ENCODE measurements at places on chromosomes 11 and 22.
A peak's percentile ranks its signal among the peaks of the same experiment; 100 is the strongest.

DNA sequence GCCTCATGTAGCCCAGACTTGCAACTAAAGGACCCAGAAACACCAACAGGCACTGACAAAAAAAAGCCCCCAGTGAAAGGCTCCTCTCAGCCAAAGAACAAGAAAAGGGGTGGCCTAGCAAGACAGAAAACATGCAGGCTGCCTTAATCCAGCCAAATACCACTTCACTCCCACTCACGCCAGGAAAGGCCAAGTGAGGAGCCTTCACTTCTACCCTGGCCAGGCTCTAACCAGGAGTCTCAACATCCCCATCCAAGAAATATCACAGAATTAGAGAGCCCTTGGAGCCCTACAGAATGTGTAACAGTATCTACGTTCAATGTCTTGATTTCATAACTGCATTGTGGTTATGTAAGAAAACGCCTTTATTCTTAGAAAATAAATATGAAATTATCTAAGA lies 149.0 kb downstream of the APOL5 start:
- no peak for DNase-seq

- no peak for DNase-seq
Observed at GRCh38 chr11:57781529-57781943, 19.9 kb downstream of the CTNND1 start.

GRCh38 chr11:35148163-35148837 lies 9.3 kb downstream of the CD44 start:
- peak; percentile 63 for DNase-seq

- DNase-seq, result no peak
Observed at GRCh38 chr11:44033411-44033850, 14.3 kb upstream of the ACCSL start.

DNA sequence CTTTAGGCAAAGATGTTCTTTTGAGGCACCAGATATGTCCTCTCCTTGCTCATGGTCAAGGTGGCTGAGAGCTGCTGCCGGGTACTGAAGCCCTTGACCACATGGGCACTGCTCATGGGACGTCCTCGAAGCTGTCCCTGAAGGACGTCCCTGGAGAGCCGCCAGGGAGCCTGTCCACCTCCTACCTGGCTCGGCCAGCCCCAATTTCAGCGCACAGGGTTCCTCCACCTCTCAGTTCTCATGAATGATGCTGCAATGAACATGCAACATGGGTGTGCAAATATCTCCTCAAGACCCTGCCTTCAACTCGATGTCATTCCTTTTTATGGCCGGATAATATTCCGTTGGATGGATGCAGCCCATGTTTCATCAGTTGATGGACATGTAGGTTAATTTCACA lies 24.4 kb upstream of the TOLLIP start:
- DNase-seq, result no peak

DNA sequence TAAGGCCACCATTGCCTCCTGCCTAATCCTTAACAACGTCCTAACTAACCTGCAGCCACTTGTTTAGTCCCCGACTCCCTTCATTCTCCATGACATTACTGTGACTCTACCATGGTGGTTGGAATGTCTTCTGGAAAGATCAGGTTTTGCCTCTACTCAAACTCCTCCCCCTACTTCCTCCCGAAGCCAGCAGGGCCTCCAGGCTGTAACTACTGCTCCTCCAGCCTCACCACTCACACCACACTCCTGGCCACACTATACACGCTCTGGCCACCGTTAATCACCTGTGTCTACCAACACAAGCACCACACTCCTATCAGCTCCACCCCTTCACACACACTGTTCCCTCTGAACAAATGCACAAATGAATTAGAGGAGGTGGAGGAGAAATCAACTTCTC lies 69.2 kb downstream of the PACSIN2 start:
- DNase-seq, result no peak

DNA sequence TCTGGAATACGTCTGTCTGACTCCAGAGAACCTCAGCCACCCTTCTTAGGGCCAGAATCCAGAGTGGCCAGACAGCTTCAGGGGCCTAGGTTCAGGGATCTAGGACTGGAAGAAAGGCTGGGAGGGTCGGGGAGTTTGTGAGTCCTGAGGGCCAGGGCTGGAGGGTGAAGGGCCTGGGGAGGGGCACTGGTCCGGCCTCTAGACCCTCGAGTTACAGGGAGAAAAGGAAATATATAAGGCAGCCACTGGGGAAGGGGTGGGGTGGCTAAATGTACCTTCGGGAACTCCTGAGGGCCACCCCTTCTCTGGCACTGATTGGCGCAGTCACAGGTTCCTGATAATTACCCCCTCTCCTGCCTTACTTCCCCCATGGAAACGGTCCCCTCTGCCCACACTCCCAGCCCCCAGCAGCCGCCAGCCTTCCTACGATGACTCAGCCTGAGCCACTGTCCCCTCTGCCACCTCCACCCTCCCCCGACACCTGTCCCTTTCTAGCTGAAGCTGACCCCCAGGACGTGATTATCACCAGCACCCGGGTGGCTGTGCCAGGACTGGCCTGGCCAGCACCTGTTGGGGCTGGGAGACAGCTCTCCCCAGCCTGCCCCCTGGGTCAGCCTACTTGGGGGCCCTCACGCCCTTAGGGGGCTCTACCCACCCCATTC lies 26.4 kb downstream of the MB start:
- no peak for DNase-seq

GRCh38 chr11:79493555-79494171 lies 52.8 kb upstream of the TENM4 start:
- DNase-seq, result peak; percentile 45

- no peak for DNase-seq
Observed at GRCh38 chr22:28885939-28886338, 2.6 kb downstream of the ZNRF3 start.

DNA sequence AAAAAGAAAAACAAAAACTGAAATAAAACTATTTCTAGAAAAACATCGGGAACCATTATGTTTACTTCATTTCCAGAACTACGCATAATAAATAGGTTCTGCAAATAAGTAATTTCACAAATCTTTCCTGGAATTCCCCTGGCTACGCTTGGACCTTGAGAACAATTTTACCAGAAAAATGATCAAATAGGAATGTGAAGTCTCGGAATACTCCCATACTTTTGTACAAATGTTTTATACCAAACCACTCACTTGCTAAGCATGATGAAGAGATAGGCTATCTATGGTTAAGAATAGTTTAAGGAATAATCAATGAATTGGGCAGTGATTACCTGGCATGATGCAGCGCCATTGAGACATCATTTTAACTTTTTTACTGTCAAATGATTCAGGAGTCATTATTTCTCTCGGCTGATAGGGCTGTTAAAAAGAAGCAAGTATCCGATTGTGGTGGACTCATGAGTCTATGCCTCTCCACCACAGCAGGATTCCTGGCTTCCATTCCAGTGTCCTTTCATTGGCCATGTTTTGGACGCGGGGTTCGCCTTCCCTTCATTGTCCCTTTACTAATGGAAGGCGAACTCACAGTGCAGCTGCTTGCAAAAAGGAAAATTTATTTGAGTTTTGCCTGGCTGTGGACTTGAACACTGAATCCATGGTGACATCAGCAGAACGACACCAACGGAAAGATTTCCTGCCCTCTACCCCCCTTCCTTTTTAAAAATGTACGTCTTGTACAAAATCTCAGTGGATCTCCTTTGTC lies 39.9 kb upstream of the BLID start:
- DNase-seq, result no peak

DNA sequence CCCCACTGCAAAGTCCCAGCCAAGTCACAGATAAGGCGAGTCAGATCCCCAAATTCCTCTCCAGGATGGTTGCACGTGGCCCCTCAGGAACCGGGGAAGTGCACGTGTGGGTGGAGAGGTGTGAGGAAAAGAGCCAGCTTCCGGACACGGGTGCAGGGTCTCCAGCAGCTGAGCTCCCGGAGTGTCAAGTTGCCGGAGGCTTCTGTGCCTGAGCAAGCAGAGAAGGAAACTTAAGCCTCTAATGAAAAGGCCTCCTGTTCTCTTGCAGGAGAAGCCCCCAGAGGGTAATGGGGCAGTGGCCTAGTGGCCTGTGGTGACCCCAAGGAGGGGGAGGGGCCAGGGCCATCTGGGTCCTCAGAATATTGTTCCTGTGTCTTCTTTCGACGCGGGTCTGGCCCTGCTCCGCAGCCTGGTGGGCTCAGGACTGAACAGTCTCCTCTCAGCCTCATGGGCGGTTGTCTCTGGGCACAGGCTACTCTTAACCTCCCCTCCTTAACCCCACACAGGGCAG lies 147.9 kb downstream of the FEZ1 start:
- no peak for DNase-seq

DNA sequence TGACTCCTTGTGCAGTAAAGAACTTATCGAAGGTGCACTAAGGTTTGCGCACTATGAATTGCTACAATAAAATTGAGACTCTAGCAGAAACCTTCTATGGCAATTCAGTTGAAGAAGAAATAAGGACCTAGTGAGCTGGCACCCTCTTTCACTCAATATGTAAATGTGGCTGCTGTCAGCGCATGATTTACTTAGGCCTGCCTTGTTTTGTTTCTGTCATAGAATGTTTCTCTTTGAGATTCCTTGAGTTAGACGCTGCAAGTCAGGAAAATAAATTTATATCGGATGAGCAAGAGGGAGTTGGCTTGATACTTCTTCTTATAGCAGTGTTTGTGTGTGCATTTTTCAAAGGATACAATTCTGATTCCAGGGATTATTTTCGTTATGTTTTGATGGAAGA lies 322.1 kb downstream of the BLID start:
- no peak for DNase-seq

DNA sequence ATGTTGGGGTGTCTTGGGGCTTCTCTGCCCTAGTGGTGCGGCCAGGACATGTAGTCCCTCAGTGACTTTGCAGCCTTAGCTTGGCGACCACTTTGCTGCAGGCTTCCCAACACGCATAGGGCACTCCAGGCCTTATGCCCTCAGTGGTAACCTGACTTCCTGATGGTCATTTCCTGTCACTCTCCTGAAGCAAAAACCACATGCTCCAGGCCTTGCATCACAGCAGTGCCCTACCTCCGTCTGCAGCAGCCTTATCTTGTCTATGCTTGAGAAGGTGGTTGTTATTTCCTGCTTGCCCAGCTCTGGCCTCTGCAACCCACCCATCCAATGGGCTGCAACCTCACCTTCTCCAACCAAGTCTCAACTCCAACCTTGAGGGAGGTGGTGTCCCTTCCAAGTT lies 33.4 kb upstream of the PISD start:
- DNase-seq, result no peak

- DNase-seq, result no peak
Observed at GRCh38 chr11:69804769-69805508, 14.3 kb downstream of the FGF3 start.

- DNase-seq, result no peak
Observed at GRCh38 chr11:128506356-128506755, 81.0 kb downstream of the ETS1 start.

DNA sequence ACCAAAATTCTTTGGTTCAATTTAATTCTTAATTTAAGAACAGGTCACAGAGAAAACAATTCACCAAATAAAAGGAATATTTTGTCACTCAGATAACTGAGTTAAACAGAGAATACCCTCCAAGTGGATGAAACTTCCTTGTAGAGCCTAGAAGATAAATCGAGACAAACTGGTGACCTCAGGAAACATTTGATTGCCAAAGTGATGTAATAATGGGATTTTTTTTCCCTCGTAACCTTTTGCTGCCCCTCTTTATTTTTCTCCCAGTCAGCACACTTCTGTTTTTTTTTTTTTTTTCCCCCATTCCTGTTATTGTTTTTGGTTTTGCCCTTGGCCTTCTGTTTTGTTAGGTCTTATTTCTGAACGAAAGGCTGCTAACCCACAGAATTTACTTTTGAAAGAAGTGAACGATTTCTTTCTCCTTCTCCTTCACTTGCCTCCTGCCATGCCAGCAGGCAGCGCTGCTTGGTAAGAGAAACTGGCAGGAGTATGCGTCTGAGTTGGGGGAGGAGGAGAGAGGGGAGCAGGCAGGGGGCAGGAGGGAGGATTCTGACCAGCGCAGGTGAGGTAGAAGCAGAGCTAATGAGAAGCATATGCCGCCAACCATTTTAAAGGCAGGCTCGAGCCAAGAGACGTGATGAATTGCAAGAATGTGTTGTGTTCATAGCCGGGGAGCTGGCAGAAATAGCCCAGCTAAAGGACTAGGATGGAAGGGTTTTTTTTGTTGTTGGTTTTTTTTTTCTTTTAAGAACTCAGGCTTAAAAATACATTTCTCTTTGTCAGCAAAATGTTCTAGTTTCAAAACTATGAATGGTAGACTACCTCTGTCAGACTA lies 121.9 kb upstream of the MTMR2 start:
- DNase-seq, result no peak

DNA sequence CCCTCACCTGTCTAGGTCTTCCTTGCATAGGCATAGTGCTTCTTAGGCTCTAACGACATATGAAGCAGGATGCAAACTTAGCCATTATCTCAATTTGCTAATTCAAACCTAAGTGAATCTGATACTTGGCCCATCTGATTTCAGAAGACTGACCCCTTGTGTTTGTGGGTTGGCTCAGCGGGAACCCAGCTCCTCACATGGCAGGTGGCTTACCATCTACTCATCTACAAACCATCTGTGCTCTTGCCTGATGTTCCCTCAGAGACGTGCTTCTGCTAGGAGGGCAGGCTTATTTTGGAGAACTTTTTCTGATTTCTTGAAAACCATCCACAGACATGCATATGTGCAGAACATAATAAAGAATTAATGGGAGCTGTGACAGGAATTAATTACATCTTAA lies 15.2 kb downstream of the ELMOD1 start:
- no peak for DNase-seq

DNA sequence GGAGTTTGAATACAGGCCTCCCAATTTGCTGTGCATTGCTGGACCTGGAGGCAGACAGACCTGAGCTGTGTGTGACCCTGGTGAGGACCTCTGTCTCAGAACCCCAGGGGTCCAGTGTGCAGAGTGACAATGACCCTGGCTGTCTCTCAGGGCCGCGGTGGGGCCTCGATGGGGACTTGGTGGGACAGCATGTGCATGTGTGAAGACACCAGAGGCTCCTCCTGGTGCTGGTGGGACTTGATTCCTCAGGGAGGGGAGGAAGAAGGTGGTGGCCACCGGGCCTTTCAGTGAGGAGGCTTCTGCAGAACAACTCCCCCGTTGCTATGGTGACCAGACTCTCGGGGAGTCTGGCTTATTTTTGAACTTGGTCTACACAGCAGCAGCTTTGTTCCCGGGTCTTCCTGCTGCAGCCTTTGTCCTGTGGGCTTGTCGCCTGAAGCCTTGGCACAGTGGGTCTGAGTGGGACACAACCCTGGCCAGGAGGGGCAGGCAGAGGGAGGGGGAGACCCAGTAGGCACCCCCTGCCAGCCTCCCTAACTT lies 35.3 kb downstream of the MCM5 start:
- DNase-seq, result no peak

- DNase-seq, result peak; percentile 70
Observed at GRCh38 chr11:65780770-65781151, at the start of gene AP5B1. AP5B1 (minus strand) TSS chr11:65780976; CDS start chr11:65780591, 385 bp downstream.

DNA sequence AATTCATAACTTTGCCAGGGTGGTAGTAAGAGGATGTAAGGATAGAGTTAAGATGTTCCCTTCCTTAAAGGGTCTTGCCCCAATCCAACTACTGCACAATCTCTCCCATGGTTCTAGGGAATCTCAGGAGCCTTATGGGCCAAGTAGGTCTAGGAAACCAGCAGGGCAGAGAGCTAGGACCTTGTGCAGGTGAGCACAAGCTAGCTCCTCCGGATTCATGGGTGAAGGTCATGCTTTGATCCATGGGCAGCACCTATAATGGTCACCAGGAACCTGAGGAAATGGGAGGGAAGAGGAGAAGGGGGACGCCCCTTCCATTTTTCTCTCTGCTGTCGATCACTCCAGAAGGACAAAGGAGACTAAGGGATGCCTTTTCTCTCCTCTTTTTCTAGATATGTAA lies 16.8 kb downstream of the KCNJ11 start:
- no peak for DNase-seq

GRCh38 chr11:7869467-7869866 lies 61.6 kb downstream of the OR10A6 start:
- DNase-seq, result no peak

All from stimulated activated naive CD8-positive, alpha-beta T cell treated with anti-CD3 and anti-CD28 coated beads, Interleukin-15, amount 100 ng/mL, for 72 hours (primary cell).